NCI-H1417 (cell line): ENCODE measurements at places on chromosomes 2 and 18.
A peak's percentile ranks its signal among the peaks of the same experiment; 100 is the strongest.

DNA sequence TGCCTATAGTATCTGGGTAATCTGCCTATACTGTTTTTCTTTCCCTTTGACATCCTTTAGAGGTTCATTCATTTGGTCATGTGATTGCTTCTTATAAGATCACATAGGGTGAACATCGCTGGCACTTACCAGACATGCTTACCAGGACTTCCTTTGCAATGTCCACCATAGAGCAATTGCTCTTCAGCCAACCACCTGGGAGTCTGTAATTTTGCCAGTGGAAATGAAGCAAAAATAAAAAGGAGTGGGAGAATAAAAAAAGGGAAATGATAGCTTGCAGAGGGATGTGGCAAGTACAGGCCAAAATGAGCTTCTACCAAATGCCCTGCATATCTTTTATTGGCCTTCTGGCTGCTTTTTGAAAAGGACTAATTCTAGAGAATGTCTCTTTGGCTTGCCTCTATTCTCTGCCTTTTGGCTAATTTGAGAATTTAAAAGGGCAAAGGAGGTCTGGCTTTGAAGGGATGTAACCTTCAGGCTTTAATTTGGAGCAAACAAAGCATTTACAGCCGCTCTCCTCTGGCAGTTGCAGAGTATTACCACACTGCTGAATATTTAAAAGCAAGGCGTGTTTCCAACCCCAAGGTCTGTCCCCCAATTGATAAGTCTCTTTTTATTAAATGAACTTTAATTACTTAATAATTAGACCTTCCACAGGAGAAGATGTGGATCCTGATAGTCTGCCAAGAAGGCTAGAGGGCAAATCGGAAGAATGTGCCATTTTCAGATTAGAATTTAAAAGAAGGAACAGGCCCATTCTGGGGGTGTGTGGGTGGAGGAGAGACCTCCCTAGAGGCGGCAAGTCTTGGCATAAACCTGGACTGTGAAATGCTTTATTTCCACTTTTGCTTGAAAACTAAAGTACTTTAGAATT is 557.9 kb downstream of the DCC start:
- DNase-seq, result no peak

GRCh38 chr2:27494944-27495554 is at the start of gene FNDC4:
TSS of gene FNDC4 (minus strand) at chr2:27495200. CDS start at chr2:27494679, 521 bp downstream.
- DNase-seq, result no peak

DNA sequence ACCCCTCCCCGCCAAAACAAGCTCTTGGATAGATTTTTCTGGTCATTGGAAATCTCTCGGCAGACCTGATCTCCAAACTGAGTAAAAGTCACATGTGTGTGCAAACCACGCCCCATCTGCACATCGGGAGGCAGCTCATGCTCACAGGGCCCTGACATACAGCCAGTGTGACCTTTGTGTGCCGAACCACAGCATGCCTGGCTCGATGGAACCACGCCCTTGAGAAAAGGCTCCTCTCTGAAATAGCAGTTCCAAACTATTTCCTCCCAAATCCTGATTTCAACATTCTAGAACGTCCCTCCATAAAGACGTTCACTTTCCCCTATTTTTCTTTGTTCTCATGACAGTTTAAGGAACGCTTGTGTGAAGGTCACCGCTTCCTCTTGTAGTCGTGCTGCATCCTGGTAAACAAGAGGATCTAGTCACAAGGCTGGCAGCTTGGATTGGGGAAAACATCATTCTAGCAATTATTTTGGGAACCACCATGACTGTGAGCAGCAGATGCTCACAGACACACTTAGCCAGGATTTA is 59.3 kb upstream of the MAP4K4 start:
- no peak for DNase-seq

- no peak for DNase-seq
These were observed 39.4 kb upstream of the ATL2 start for GRCh38 chr2:38416296-38417036.

DNA sequence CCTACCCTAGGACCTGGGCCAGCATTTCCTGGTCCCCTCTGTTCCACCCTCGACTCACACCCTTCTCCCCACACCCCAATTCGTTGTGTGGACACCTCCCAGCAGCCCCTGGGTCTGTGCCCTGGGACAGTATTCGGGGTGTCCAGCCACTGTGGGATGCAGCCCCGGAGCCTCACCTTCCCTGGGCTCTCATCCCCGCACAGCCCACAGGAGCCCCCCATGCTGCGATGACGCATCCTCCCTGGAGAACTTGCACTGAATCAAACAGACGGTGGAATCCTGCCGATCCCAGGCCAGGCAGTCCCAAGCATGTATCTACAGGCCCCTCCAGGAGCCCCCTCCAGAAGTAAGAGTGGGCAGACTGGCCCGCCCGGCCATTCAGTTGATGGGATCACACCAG is 9.7 kb downstream of the ITM2C start:
- no peak for DNase-seq

DNA sequence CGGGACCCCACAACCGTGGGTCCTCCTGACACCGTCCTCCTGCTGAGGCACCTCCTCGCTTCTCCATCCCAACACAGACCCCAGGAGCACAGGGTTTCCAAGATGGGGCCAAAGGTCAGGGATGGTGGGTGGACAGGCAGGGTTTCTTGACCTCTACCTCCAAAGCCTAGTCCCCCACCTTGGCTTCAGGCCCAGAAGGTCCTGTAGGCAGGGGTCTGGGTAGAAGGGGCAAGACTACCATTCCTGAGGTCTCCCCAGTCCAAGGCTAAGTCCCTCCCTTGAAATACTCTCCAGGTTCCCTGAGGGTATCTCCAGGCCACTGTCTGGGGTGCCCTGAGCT is 7.1 kb downstream of the CYP26B1 start:
- no peak for DNase-seq

DNA sequence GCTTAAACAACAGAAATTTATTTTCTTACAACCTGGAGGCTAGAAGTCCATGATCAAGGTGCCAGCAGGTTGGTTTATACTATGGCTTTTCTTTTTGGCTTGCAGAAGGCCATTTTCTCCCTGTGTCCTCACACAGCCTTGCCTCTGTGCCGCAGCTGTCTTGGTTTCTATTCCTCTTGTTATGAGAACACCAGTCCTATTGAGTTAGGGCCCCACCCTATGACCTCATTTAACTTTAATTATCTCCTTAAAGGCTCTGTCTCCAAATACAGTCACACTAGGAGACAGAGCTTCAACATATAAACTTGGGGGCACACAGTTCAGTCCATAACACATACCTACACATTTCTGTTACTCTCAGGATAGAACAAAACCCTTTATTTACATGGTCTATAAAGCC is 17.3 kb upstream of the RHOB start:
- DNase-seq, result no peak

DNA sequence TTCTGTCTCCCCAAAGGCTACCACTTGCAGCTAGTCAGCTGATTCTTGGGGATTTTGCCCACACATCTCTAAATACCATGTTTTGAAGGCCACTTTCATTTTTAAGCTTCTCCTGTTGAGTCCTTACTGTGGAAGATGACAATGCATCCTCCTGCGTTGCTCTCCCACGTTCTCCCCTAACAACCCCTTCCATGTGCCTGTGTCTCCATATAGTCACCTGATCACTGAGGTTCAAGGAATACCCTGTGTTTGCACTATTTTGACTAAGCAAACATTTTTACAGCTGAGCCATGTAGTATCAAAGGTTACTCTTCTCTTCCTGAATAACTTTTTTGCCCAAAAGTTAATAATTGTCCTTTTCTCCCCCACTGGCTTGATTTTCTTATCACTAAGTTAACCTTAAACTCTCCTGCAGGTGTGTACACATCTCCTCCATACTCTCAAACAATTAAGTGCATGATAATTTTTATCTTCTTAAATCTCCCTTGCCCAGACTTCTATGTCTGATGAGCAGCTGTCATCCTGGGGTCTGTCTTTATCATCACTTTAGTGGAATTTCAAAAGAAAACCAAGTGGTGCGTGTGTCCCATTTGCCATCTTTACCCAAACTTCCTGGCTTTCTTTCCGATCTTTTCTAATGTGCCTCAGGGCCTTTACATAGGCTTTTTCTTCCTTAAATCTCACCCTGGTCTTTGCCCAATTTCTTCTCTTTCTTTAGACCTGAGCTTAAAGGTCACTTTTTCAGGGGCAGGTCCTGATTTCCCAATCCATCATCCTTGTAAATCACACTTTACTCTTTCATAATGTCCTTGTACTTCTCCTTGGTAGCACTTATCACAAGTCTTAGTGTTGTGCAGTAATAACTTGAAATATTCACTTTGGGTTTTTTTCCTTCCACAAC is 85.2 kb upstream of the SPATS2L start:
- no peak for DNase-seq

DNA sequence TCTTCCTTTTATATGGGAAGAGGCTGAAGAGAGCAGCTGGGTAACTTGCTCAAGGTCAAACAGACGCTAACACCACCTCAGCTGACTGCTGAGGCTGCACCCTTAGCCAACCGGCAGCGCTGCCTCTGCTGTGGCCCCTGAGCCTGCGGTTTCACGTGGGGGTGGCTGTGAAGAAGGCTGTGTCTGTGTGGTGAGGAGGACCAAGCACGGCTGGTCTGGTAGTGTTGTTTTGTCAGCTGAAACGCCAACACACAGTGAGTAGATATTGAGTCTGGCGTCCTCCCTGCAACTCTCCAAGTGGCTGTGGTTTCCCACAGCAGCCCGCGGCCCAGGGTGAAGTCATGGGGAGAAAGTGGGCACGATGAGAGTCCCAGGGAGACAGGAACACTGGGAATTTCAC is 69.6 kb downstream of the THNSL2 start:
- no peak for DNase-seq

DNA sequence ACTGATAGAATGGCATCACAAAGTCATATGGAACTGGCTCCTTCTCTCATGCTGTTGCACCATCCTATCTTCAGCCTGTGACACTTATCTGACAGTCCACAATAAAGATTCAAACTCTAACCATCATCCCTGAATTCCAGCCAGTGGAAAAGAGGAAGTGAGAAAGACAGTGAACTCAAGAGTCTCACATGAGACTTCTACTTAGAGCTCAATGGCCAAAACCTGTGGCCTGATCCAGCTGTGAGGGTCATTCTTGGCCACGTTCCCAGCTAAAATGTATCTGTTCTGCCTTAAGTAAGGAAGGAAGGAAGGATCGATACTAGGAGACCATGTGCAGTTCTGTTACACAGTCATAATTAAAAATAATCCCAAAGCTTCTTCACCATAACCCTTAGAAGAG is 73.6 kb downstream of the RND3 start:
- DNase-seq, result no peak

- DNase-seq, result peak; percentile 81
These were observed 383.3 kb downstream of the MTX2 start for GRCh38 chr2:176652300-176653182.

DNA sequence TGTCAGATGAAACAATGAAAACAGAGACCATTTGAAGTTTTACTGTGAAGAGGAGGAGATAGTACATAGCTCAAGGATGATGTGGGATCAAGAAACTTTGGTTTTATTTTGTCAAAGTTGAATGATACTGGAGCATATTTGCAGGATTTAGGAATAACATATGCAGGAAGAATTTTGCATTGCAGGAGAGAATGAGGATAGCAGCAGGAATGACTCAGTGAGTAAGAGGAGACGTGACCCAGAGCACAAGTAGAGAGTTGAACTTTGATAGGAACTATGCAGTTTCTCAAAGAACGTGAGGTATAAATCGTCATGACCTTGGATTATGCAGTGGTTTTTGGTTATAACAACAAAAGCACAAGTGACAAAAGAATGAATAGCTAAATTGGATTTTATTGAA is 47.7 kb downstream of the MAPRE2 start:
- no peak for DNase-seq

GRCh38 chr2:99981840-99982239 is 160.6 kb downstream of the AFF3 start:
- no peak for DNase-seq
